Frontal cortex (tissue), 4 donors: ENCODE measurements at places on chromosomes 7 and 10. TPM values are rescaled to one million over a fixed set of nuclear protein-coding genes. Genes with fewer than 3 reads are reported as not detected.

- DNase-seq = no peak
These were observed 38.2 kb downstream of the FKBP6 start for GRCh38 chr7:73366127-73366526.

Gene ARHGAP22
- 1.6 TPM for total RNA-seq

DNA sequence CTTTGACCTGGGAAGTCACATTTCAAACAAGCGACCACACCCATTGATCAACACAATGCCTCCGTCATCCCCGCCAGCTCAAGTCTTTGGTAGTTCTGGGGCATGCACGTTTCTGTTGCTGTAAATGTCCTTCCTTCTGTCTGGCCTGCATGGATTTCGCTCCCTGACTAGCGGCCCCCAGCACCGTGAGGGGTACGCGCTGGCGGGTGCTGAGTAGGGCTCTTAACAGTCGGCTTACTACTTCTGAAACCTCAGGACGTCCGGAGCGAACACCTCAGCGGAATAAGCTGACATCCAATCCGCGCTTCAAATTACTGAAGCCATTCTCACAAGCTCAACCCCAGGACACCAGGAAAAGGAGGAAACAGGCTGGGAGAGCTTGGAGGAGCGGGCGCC, 505 bp downstream of the NUDCD3 start:
- peak; percentile 17 for DNase-seq

- DNase-seq = no peak
These were observed 74.2 kb downstream of the RHOBTB1 start for GRCh38 chr10:60869652-60870415.

- DNase-seq = no peak
These were observed 8.8 kb downstream of the DPYSL4 start for GRCh38 chr10:132195366-132196075.

GRCh38 chr10:95263864-95264226, 27.0 kb downstream of the PDLIM1 start:
- DNase-seq = no peak
